ENCODE measurements at places on chromosomes 6 and 20.

GRCh38 chr20:43300901-43301300 is 111.2 kb upstream of the PTPRT start:
- no peak for DNase-seq

GRCh38 chr6:160007145-160007544 is 38.3 kb downstream of the IGF2R start:
- DNase-seq: no peak

- DNase-seq: no peak
Measured at GRCh38 chr20:49909499-49910339, 5.6 kb downstream of the SPATA2 start.

DNA sequence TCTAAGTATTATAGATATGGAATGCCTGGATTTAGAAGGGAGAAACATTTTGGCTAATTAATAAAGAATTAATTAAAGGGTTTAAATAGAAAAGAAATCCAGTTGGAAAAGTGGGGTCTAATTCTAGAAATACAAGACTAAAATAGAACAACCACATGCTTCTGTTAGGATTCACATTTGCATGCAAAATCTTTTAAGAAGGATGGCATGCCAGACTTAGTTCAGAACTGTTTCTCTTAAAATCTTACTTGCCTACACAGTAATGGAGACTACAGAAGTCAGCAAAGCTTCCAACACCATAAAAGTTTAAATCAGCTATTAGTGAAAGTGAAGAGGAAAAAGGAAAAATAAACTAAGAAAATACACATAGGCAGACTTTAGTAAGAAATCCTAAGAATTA is 32.7 kb upstream of the KATNA1 start:
- DNase-seq: no peak

- DNase-seq: no peak
Measured at GRCh38 chr6:154893917-154894316, 101.2 kb upstream of the TIAM2 start.

DNA sequence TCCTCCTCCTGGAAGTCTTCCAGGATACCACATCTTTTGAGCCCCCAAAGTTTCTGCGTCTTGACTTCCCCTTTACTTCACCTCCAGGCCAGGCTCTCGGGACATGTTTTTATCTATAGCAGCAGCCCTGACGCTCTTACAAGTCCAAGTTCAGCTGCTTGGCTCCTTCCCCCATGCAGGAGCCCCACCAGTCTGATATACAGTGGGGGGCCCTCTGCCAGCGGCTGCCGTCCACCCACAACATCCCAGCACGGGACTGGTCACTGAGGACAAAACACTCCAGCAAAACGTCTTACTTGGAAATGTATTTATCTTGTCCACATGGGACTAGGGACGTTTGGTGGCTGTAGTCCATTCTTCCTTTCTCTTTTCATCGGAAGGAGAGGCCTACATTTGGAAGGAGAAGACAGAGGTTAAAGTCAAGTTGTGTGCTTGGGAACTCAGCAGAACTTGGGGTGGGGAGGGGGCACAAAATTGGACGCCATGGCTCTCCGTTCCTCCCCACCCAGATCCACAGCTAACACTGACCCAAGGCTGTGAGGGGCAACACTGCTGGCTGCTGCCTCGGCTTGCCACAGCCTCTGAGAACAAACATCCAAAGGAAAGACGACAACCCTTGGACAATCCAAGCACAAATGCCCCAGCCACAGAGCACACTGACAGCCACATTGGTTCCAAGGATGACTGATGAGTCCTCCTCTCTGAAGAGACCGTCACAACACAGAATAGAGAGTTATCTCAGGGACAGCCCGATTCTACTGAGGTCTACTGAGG is 79.2 kb downstream of the PRND start:
- no peak for DNase-seq

DNA sequence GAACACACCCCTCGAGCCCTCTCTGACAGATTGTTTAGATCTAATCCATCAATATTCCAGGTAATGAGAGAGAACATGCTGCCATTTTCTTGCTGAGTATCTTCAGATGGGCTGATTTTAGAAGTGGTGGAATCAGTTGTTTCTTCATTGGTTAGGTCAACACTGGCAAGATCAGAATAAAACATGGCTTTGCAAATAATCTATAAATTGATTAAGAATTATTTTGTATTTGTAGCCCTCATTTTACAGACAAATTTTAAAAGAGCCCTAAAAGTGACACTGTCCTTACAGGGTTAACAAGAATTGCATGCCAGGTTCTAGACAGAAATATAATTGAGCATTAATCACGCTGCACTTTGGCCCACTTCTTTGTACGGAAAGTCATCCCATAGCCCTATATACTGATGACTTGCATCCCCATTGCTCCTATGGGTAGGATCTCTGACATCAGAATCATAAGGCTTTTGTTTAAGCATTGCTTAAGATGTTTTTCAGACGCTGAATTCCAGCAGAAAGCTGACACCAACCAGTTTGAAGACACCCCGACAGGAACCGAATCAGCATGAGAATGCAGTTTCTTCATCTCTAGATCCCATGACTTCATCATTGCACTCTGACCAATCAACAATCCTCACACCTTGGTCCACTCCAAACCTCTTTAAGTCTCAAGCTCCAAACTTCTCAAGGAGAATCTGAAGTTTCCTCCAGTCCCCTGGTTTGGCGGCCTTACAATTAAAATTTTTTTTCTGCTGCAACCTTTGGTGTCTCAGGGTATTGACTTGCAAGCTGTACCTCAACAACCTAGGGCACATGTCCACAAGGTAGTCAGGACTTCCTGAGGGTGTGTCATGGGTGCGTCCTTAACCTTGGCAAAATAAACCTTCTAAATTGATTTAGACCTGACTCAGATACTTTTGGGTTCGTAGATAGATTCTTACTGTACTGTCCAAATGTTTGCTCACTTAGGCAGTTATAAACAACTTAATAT is 7.8 kb downstream of the TDP2 start:
- DNase-seq: no peak

GRCh38 chr20:13042458-13042794 is 33.7 kb downstream of the SPTLC3 start:
- DNase-seq: no peak

GRCh38 chr6:90472716-90473115 is 114.2 kb downstream of the MAP3K7 start:
- DNase-seq: peak; percentile 56

GRCh38 chr6:111724505-111724904 is 118.8 kb upstream of the TRAF3IP2 start:
- peak; percentile 33 for DNase-seq

DNA sequence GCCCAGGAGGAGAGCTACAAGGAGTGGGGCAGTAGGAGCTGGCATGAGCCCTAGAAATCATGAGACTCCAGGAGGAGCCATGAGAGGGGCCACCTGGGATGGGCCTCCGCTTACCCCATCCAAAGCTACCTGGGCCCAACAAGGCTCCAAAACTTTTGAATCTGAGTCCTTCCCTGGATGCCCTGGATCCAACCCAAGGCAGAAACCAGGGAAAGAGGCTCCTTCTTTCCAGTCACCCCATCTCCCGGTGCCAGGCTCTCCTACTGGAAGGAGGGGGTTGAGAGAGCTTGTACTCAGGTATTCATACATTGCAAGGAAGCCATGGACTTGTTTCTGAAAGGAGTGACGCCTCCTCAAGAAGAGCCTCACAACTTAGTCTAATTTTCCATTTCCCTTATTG is 7.8 kb upstream of the SIRPG start:
- DNase-seq: no peak

DNA sequence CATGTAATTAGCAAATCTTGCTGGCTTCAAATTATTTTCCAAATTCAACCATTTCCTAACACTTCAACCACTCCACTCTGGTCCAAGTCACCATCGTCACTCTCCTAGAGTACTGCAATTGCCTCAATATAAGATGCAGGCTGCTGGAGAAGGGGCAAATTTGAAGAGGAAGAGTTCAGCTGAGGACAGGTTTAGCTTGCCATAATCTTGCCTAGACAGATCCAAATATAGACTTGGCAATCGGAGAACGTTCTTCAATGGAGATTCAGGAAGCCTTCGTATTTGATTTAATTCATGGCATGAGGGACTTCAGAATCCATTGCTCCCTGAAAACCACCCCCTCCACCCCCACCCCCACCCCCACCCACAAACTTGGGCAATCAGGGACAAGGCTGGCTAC is 15.4 kb upstream of the KHDC1L start:
- no peak for DNase-seq

GRCh38 chr6:166751051-166751595 is 124.1 kb upstream of the RPS6KA2 start:
- no peak for DNase-seq

GRCh38 chr20:62165762-62166399 is 16.9 kb upstream of the MTG2 start:
- DNase-seq: no peak

DNA sequence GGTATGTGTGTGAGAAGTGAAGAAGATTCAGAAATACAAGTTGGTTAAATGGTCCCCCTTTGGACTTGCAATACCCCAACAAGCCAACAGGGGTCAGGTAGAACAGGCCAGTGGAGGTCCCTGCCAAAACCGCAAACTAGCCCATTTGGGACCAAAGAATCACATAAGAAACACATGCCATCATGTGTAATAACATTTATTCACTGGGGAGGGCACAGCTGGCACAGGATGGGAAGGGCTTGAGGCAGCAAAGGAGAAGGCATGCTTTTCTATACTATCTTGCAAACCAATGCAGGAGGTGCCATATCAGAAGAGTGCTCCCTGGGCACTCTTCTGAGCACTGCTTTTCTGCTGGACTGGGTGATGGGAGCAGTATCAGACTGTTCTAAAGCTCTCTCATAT is 116.1 kb upstream of the TRAF3IP2 start:
- peak; percentile 39 for DNase-seq

DNA sequence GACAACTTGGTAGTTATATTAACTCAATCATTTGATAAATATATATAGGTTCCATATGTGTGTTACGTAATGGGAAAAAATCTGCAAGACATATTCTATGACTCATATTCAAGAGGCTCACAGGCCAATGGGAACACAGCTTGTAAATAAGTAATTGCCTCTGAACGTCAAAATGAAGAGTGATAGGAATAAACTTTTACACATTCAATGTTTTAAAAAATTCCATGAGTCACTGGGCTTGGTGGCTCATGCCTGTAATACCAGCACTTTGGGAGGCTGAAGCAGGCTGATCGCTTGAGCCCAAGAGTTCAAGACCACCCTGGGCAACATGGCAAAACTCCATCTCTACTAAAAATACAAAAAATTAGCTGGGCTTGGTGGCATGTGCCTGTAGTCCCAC is 209.4 kb upstream of the MCHR2 start:
- DNase-seq: no peak

GRCh38 chr6:105569706-105570105 is 166.8 kb upstream of the PREP start:
- DNase-seq: no peak
